ENCODE measurements at places on chromosomes 12 and 14.

- DNase-seq, result no peak
Measured at GRCh38 chr14:42732005-42732404, 1125.3 kb downstream of the LRFN5 start.

GRCh38 chr12:1346126-1346525 is 248.3 kb downstream of the FBXL14 start:
- no peak for DNase-seq

- no peak for DNase-seq
Measured at GRCh38 chr12:68882251-68882964, 50.6 kb downstream of the CPM start.

GRCh38 chr14:66920196-66920595 is 269.0 kb upstream of the GARIN2 start:
- DNase-seq, result no peak

DNA sequence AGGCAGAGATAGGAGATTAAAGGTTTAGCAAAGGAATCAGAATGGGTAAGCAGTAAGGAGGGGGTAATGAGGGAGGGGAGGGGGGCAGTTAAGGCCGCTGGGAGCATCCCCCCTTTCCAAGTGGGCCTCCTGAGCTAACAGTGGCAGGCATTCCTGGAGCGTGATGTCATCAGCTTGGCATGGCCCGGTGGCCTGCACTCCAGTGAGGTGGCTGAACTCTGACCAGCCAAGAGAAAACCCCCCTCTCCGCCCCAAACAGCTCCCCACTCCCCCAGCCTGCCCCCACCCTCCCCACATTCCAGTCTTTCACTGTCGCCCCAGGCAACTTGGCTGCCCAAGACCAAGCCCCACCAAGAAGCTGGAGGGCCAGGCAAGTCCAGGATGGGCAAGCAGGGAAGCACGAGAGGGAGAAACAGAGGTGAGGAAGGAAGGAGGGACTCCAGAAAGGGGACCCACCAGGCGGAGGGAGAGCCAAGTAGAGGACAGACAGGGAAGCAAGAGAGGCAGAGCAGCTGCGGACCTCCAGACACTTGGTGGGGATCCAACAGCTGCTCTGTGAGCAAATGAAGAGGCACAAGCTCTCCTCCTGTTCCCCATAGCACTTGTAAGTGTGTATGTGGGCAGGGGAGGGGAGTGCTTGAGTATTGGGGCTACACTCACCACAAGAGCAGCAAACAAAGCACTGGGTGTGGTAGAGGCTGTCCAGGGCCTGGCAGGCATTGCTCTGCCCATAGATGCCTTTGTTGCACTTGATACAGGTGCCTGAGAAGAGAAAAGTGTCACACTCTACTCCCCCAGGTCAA is 4.5 kb downstream of the AJUBA start:
- DNase-seq, result no peak

GRCh38 chr12:1815814-1816729 is 4.3 kb upstream of the LRTM2 start:
- peak; percentile 37 for DNase-seq

DNA sequence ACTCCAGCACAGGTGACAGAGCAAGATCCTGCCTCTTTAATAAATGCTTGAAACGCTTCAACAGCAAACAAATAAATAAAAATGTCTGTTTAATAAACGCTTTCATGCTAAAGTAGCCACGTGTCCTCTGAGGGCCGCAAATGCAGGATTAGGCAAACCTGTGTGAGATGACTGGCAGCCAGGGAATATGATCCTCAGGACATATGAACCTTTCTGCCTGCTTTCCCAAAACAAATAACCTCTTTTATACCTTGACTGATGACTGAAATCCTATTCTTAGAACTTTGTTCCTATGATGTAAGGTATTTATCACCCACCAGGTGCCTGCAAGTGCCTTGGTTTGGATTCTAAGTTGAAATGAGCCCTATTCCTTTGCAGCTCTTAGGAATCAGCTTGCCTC is 14.5 kb upstream of the FLVCR2 start:
- no peak for DNase-seq

DNA sequence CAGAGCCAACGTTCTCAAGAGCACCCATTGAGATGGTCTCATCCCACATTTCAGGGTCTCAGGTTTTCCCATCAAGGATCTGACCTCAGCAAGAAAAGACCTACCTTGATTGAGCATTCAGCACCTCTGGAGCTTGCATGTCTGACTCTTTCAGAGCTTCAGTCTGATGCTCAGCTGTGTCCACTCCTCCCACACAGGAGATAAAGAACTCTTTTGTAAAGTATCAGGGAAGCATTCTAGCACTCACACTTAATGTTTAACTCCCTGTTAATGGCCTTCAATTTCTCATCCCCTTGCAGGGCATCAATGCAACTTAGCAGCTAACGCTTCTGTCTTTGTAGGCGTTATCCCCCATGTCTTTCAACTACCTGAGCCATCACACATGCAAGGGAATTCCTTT is 124.1 kb downstream of the GALC start:
- DNase-seq, result no peak

DNA sequence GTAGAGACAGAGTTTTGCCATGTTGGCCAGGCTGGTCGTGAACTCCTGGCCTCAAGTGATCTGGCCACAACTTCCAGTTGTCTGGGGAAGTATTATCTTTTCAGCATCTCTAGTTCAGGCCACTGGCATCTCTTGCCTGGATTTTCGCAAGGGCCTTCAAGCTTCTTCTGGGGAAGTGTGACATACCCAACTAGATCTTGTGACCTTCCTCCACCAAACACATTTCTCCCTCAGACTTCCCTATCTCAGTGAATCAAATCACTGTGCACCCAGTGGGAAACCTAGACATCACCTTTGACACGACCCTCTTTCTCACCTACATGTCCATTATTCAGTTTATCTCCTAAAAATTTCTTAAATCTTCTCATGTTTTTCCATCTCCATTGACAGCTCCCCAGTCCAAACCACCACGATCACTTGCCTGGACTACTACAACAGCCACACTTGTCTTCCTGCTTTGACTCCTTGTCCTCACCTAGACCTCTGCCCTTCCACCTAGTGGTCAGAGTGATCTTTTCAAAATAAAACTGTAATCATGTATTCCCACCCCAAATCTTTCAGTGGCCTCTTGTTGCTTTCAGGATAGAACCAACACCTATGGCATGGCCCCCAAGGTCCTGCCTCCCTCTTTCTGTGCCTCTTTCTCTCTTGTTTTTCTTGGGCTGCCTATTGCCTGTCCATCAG is 3.3 kb downstream of the EEF1AKMT3 start:
- DNase-seq, result no peak

DNA sequence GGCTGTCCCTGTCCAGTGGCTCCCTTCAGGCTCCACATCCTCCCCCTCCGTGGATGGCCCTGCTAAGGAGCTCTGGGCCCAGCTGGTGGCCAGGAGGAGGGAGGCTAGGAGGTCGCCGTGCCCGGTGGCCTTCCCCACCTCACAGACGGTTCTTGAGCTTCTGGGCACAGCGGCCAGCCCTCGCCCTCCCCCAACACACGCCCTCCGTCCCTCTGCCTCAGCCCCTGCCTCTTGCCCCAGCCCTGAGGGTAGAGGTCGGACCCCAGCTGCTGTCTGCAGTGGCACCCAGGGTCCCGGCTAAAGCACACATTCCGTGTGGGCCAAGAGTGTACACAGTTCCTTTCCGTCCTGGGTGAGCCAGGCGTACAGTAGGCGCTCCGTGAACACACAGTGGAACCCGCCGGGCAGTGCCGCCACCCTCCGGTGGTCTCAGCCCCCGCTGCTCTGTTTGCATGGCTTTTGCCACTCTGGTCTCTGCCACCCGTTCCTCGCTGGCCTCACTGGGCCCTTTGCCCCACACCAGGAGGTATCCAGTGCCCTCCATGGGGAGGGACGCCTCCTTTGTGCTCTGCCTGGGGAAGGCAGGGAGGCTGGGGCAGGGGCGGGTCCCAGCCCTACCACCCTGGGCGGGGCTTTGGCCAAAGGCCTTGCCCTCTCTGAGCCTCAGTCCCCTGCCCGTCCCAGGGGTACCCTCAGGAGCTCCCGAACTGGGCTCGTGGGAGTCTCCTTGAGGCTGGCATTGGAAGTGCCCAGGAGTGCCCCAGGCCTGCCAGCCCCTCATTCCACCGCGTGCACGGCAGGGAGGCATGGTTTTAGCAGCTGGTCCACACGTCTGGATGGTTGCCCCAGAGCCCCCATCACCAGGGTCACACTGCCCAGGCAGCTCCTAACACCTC is 13.0 kb downstream of the TRMT61A start:
- DNase-seq, result no peak

- no peak for DNase-seq
Measured at GRCh38 chr12:62660756-62661155, 194.1 kb downstream of the MON2 start.

- DNase-seq, result no peak
Measured at GRCh38 chr12:112676507-112676906, 115.0 kb upstream of the RPH3A start.

GRCh38 chr12:25456474-25456873 is 96.6 kb downstream of the LMNTD1 start:
- no peak for DNase-seq
